WTC11 (cell line): ENCODE measurements at places on chromosomes 12 and 14.

DNA sequence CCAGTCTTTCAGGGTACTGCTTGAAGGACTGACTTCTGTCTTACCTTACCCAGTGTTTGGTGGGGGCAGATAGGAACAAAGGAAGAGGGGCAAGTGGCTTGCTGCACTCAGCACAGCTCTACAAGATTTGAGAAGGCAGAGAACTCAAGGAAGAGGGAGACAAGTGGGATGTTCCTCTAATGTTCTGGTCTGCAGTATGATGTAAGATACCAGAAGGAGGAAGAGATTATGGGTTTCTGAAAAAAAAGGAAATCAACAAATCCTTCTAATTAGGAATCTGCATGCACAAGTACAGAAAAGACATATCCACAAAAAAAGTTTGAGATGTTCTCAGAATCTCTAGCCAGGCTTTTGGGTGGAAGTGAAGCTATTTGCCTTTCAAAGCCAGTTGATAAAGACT lies 37.1 kb downstream of the USP15 start:
- no peak for DNase-seq

- DNase-seq, result no peak
Observed at GRCh38 chr14:65958664-65959562, 527.3 kb upstream of the CCDC196 start.

GRCh38 chr12:1917172-1918070 lies 1.0 kb downstream of the CACNA2D4 start:
- DNase-seq, result no peak

DNA sequence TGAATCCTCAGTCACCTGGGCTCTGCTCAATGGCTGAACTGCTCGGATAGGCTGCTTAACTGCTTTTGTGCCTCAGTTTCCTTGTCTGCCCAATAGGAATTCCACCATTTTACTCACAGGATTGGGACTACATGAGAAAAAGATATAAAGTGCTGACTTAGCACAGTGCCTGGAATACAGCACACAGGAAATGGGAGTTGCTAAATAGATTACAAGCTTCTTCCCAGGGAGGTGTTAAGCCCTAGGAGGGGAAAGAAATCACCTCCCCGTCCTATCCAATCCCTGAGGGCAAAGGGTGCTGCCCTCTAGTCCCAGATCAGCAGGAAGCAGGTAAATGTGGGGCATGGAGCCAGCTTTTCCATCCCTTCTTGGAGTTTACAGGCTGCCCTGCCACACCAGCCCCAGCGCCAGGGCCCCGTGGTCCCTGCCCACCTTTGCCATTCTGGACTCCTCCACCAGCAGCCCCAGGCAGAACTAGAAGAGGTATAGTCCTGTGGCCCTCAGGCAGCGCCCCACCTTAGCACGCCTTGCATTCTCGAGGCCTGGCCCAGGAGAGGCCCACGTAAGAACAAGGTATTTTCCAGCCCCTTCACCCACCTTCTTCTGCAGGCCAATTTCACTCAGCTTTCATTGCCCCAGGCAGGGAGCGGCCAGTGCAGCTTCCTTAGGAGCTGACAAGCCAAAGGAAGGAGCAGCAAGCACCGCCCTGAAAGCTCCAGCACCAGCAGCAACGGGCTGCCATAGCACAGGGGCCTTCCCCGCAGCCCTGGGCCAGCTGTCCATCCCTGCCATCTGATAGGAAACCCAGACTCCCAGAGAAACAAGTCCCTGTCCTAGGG lies 28.8 kb upstream of the RPLP0 start:
- peak; percentile 40 for DNase-seq

GRCh38 chr12:6271281-6271680 lies 39.2 kb upstream of the PLEKHG6 start:
- no peak for DNase-seq

GRCh38 chr12:508145-508544 lies 48.4 kb downstream of the B4GALNT3 start:
- DNase-seq, result no peak

GRCh38 chr14:105149146-105149781 lies 19.3 kb downstream of the JAG2 start:
- no peak for DNase-seq

DNA sequence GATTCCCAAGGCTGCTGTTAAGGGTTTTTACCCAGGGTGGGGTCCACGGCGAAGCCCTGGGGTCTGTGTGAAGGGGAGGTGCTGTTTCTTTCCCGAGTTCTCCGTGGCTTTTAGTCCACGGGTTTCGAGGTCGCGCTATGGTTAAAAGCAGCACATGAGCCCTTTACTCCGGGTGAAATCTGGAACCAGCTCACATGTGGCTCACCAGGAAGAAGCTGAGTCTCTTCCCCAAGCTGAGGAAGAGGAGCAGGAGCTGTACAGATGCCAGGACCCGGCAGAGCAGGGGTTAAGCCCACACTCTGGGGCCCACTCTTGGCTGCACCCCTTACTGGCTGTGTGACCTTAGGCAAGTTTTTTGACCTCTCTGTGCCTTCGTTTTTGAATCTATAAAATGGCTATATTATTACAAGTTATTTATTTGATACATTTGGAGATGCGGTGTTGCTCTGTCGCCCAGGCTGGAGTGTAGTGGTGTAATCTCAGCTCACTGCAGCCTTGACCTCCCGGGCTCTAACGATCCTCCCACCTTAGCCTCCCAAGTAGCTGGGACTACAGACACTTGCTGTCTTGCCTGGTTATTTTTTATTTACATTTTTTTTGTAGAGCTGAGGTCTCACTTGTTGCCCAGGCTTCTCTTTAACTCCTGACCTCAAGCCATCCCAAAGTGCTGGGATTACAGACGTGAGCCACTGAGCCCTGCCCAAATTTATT lies 266.3 kb downstream of the AACS start:
- DNase-seq, result no peak

- no peak for DNase-seq
Observed at GRCh38 chr14:97994020-97994531, 1196.9 kb downstream of the VRK1 start.

DNA sequence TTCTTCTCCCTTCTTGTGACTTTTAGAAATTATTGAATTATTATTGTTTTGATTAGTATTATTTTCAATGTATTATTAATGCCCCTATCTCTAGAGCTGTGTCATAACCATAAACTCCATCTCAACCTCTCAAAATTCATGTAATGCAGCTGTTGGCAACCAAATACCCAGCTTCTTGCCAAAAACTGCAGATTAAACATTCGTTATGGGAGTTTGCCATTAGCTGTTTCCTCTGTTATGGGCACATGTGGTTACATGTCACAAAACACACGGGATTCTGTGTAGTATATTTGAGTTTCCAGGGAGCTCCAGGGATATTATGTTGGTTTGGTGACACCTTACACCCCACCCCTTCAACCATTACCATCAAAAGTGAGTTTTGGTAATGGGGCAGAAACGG lies 2.8 kb upstream of the ALX1 start:
- DNase-seq, result no peak

- no peak for DNase-seq
Observed at GRCh38 chr14:73774671-73775070, 60.5 kb upstream of the PNMA1 start.
